ENCODE measurements at places on chromosomes 3 and 15.
A peak's percentile ranks its signal among the peaks of the same experiment; 100 is the strongest.

GRCh38 chr3:62885136-62885535 is 9.9 kb upstream of the CADPS start:
- no peak for DNase-seq

DNA sequence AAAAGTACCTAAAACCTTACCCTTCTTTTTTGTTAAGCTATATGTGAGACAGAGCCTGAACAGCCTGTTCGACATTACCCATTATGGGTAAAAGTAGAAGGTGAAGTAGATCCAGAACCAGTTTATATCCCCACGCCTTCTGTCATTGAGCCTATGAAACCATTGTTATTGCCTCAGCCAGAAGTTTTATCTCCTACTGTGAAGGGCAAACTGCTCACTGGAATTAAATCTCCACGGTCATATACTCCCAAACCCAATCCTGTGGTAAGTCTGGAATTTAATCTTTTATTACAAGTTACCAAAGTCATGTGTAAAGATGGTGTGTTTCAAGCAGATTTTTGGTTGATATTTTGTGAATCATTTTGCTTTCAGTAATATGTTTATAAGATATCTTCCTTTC is 47.1 kb upstream of the MAPKBP1 start:
- DNase-seq = no peak

GRCh38 chr3:165814380-165814779 is 22.8 kb downstream of the BCHE start:
- no peak for DNase-seq

- no peak for DNase-seq
Measured at GRCh38 chr15:70375586-70375985, 277.9 kb upstream of the TLE3 start.

DNA sequence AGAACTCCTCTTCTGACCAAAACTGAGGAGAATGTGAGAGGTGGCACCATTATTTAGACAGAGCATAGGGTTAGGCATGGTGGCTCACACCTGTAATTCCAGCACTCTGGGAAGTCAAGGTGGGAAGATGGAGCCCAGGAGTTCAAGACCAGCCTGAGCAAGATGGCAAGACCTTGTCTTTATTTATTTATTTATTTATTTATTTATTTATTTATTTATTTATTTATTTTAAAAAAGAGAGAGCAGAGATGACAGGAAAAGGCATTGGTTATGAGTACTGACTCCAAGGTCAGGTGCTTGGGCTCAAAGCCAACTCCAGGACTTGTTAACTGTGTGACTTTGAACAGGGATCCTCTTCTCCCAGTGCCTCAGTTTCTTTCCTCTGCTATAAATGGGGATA is 217.7 kb downstream of the MEX3B start:
- DNase-seq = no peak

DNA sequence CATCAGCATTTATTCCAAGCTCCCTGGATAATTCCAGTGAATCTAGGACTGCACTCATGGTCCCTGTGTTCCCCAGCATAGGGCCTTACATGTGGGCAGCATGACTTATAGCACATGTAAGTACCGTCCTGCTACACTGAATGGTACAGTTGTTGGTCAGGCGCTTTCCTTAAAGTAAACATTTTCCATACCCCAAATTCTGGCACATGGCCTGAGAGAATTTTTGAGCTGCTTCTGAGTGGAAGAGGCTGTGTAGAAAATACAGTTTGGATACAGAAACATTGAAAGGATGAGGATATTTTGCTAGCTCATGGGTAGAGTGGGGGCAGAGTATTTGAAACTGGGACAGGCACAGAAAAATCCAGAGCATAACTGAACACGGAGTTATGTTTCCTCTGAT is 27.6 kb downstream of the CORO2B start:
- no peak for DNase-seq

- no peak for DNase-seq
Measured at GRCh38 chr3:46749129-46749528, 31.5 kb upstream of the PRSS50 start.

DNA sequence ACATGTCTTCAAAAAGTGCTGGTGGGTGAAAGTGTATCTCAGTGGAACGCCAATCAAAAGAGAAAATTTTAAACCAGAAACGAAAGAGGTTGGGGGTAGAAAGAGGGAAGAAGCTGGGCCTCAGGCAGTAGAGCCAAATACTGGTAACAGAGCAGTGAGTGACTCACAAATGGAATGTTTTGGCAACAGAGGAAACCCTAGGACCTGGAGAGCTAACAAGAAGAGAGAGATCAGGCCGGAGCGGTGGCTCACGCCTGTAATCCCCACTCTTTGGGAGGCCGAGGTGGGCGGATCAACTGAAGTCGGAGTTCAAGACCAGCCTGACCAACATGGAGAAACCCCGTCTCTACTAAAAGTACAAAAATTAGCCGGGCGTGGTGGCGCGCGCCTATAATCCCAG is 450.8 kb upstream of the NAALADL2 start:
- DNase-seq = no peak

GRCh38 chr15:42803436-42803835 is 66.5 kb upstream of the CDAN1 start:
- DNase-seq = no peak

GRCh38 chr15:100670505-100671021 is 68.2 kb downstream of the ASB7 start:
- no peak for DNase-seq

- DNase-seq = no peak
Measured at GRCh38 chr15:66631616-66632263, 65.9 kb upstream of the LCTL start.

DNA sequence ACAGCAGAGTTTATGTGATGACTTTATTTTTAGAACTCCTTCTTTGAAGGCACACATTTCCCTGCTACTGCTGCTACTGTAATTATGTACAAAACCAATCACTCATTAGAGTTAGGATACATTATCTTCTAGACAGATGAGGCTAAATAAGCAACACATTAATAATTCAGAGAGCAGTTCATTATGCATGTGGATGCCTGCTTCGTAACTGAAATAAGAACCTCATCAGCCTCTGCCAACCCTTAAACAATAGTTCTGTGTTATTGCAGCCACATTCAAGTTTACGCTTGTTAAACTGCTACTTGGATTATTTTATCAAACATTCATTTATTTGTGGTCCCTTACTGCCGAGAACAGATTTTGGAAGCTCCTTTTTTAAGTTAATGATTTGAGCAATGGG is 52.5 kb upstream of the C15orf61 start:
- DNase-seq = no peak

- no peak for DNase-seq
Measured at GRCh38 chr15:100061944-100062343, 279.8 kb downstream of the ADAMTS17 start.

DNA sequence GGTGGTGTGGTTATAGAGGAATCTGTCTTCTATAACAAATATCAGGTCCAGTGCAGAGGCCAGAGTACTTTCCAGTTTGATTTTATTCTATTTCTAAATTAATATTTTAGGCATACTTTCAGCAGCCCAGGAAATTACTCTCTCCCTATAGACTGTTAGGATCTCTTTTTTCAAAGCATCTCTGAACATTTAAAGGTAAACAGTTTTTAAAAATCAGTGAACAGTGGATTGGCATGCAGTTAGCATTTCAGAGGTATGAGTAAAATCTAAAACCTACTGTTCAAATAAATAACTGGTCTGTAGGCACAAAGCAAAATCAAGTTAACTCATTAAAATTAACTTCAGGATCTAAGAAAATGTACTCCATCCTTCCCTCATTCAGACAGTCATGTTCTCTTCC is 3.0 kb downstream of the ZBED2 start:
- no peak for DNase-seq

DNA sequence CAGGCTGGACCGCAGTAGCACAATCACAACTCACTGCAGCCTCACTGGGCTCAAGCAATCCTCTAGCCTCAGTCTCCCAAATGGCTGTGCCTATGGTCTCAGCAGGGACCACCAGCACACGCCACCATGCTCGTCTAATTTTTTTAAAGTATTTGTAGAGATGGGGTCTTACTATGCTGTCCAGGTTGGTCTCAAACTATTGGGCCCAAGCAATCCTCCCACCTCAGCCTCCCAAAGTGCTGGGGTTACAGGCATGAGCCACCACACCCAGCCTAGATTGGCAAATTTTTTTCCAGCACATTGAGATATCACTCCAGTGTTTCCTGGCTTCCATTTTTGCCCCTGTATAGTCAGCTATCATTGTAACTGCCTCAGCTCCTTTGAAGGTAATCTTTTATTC is 18.3 kb downstream of the TBC1D5 start:
- no peak for DNase-seq

DNA sequence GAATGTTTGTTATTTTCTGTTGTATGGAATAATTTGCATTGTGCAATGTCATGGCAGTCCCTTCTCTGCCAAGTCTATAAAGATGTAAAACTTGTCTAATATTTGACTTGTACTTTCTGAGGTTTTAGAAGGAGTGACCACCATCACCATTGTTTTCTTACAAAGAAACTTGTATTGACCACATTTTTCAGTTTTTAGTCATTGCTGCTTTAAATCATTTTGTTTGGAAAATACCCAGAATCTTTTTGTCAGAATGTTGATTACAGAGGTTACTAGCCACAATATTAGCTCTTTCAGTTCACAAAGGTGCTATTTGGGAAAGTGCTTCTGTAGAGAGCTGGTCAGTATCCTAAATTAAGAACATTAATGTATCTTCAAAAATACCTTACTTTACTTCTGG is 532.4 kb upstream of the GBE1 start:
- DNase-seq = no peak

- DNase-seq = no peak
Measured at GRCh38 chr3:58258392-58259055, 20.9 kb downstream of the ABHD6 start.

GRCh38 chr15:52496776-52497470 is 31.8 kb downstream of the MYO5A start:
- DNase-seq = no peak

DNA sequence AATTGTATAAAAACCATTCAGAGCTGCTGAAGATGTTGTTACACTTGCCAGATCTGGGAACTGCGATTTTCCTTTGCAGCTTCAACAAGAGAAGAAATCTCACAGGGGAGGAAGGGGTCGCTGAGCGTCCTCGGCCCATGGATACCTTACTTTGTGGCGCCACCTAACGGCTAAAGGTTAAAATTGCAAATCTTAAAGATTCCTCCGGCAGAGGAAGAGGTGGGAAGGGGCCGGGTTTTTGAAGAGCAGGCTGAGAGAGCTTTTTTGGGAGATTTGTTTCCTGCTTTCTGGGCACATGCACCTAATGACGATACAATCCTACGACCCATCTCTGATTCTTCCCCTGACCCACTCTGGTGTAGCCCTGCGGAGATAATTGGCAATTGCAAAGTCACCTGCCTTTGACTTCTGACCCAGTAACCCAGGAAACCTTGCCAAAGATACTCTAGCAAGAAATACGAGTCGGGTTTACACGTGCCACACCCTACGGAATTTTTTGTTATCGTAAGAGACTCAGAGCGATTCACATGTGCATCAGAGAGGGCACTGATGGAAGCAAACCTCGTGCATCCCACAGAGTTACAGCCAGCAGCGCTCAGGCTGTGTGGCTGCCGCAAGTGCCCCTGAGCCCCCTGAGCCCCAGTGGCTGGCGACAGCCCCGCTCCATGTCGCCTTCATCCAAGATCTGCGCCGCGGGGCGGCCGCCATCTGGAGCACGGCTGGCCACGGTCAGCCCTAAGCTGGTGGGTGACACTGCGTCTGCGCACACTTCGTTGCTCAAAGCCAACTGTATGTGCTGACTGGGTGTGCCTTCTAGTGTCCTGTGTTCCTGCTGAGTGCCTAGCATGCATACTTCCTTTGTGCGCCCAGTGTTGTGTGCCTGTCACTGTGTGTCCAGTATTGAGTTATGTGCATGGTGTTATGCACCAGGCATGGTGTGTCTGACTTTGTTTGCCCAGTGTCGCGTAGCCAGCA is 55.2 kb upstream of the CHRNA7 start:
- peak; percentile 28 for DNase-seq

DNA sequence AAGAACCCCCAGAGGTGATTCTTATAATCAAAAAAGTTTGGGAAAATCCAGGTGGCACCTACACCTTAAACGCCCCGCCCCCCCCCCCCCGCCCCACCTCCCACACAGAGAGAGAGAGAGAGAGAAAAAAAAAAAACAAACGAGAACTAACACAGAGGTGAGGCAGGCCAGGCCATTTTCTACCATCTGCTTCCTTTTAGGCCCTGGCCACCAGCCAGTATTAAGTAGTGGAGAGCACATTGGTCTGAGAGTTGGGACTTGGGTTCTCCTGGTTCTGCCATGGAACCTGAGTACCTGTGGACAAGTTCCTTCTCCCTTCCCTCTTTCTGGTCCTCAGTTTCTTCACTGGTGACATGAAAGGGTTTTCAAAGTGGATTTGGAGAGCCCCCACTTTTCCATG is 60.6 kb downstream of the SLC6A11 start:
- no peak for DNase-seq

DNA sequence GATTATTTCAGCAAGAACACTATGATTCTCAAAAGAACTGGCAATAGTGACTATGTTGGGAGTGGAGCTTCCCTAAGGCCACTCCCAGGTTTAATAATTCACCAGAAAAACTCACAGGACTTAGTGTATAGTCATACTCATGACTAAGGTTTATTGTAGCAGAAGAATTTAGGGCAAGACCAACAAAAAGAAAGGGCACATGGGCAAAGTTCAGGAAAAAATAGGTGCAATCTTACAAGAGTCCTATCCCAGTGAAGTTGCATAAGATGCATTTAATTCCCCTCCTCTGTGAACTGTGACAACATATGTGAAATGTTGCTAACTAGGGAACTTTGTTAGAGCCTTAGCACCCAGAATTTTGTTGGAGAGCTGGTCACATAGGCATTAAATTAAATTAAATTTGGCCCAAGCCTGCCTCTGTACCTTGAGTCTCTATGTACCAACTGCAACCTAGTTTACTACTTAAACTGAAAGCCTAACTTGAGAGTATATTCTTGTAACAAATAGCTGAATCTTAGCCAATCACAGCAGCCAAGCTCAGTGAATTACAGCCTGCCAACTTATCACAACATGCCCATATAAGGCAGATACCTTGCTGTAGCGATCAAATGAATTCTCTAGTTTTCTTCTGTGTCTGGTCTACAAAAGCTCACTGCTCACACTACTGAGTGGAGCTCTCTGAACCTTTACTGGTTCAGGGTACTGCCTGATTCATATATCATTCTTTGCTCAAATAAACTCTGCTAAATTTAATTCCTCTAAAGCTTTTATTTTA is 386.2 kb upstream of the ARHGEF26 start:
- no peak for DNase-seq

DNA sequence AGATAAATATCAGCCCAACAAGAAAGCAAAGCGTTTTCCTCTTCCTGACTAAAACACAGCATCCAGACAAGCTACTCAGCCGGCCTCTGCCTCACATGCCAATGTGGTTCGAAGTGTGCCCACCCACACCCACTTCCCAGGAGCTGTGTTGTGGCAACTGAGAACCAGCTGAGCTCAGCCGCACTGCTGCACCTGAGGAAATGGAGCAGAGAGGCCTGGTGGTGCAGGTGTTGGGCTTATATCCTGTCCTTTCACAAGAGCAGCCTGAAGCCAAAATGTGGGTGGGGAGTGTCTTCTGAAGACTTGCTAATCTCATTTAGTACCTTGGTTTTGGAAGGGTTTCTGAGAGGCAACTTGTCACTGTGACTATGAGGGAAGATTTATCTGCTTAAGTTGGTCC is 23.0 kb upstream of the RETNLB start:
- no peak for DNase-seq

- no peak for DNase-seq
Measured at GRCh38 chr3:54355800-54356199, 233.4 kb downstream of the CACNA2D3 start.

- DNase-seq = no peak
Measured at GRCh38 chr3:122415104-122415744, 638 bp downstream of the WDR5B start.

All from hippocampal formation (tissue), 2 donors.